HS-5 (cell line): ENCODE measurements at places on chromosomes 7 and 10.

DNA sequence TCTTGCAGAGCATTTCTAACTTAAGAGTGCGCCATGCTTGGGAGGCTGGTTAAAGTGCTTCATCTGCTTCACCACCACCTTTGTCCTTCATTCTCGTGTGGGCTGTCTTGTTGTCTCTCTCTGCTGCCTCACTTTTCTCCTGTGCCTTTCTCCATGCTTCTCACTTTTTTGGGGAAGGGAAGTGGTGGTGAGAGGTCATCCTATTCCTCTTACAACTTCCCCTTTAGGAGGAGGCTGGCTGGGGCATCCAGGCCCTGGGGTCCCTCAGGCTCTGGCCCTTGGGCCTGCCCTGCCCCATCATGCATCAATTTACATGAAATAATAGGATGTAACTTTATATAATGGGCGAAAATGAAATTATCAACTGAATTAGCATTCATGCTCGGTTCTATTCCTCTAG lies 39.9 kb upstream of the PIP4K2A start:
- DNase-seq, result no peak

DNA sequence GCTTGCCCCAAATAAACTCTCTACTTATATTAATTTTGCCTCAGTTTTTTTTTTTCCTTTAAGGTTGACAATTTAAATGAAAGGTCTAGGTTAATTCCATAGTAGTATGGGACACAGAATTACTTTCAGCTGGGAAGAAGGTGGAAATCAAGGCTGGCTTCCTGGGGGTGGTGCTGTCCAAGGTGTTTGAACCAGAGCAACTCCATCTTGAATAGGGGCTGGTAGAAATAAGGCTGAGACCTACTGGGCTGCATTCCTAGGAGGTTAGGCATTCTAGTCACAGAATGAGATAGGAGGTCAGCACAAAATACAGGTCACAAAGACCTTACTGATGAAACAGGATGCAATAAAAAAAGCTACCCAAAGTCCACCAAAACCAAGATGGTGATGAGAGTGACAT lies 1190.8 kb upstream of the AUTS2 start:
- no peak for DNase-seq

- no peak for DNase-seq
These were observed 117.5 kb downstream of the PARD3 start for GRCh38 chr10:34697351-34698247.

DNA sequence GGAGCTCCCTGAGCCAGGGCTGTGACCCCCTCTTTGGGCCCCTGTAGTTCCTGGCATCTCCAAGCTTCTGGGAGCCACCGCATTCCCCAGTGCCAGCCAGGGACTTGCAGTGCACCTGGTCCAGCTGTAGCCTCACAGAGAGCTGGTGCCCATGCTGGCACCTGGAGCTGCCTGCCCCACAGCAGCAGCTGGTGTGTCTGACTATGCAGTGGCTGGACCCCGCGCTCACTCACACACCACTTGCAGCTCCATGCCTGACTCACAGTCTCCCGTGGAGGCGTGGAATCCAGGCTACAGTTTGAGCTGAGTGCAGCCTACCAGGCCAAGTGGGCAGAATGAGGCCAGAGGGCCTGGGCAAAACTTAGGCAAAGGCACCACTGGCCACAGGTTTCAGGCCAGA lies 102.2 kb upstream of the NAMPT start:
- DNase-seq, result no peak

GRCh38 chr10:61819208-61819607 lies 82.3 kb upstream of the ARID5B start:
- no peak for DNase-seq

DNA sequence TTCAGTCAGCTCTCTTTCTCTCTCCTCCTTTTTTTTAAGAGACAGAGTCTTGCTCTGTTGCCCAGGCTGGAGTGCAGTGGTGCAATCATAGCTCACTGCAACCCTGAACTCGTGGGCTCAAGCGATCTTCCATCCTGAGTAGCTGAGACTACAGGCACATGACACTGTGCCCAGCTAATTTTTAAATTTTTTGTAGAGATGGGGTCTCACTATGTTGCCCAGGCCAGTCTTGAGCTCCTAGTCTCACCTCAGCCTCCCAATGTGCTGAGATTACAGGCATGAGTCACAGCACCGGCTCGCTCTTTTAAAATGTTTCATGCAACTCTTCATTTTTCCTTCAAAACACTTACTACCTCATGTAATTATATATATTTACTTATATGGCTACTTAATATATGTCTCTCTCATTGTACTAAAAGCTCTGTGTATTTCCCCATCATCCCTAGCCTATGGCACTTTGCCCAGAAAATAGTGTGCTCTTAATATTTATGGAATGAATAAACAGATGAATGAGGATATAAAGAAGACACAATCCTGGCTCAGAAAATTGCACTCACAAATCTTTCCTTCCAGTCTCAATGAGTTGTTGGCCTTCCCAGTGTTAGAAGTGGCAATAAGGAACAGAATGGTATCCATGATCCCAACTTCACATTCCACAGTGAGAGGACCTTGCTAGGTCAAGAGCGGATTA lies 33.9 kb downstream of the EBLN1 start:
- no peak for DNase-seq

GRCh38 chr7:11847336-11847735 lies 15.3 kb upstream of the THSD7A start:
- DNase-seq, result no peak

DNA sequence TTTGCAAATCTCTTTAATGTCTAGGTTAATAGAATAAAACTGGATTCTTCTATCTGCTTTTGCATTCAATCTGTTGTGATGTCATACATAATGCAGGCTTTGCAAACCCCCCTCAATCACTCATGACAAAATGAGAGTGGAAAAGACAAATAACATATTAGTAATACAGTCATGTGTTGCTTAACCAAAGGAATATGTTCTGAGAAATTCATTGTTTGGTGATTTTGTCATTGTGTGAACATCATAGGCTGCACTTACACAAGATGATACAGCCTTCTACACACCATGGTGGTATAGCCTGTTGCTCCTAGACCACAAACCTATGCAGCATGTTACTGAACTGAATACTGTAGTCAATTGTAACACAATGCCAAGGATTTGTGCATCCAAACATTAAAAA lies 87.3 kb upstream of the SEC61G start:
- no peak for DNase-seq

- DNase-seq, result no peak
These were observed 38.8 kb downstream of the R3HCC1L start for GRCh38 chr10:98173260-98173659.
